Amniotic epithelial cell (primary cell): ENCODE measurements at places on chromosomes 13 and 19.
A peak's percentile ranks its signal among the peaks of the same experiment; 100 is the strongest.

- DNase-seq: no peak
Measured at GRCh38 chr13:78084401-78084800, 165.8 kb upstream of the EDNRB start.

GRCh38 chr13:36282821-36283432 is 14.7 kb downstream of the CCDC169 start:
- peak; percentile 48 for DNase-seq

- peak; percentile 79 for DNase-seq
Measured at GRCh38 chr13:97108530-97108900, 113.6 kb upstream of the MBNL2 start.

GRCh38 chr19:1063030-1063908 is 3.7 kb upstream of the ARHGAP45 start:
- no peak for DNase-seq

DNA sequence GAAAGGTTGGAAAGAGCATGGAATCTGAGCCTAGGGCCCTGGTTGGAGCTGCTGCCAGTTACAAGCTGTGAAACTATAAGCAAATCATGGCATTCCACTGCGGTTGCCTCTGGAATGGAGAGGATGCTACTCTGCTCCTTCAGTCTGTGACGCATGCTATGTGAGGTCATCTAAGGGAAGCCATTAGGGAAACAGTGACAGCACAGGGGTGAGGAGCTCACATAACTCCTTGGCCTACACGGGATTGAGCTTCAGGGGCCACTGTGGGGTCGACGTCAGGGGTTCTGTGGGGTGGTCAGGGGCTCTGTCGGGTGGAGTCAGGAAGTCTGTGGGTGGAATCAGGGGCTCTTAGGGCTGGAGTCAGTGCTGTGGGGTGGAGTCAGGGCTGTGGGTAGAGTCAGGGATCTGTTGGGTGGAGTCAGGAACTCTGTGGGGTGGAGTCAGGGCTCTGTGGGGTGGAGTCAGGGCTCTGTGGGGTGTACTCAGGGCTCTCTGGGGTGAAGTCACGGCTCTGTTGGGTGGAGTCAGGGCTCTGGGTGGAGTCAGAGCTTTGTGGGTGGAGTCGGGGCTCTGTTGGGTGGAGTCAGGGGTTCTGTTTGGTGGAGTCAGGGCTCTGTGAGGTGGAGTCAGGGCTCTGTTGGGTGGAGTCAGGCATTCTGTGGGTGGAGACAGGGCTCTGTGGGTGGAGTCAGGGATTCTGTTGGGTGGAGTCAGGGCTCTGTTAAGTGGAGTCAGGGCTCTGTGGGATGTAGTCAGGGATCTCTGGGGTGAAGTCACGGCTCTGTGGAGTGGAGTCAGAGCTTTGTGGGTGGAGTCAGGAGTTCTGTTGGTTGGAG is 35.8 kb upstream of the MEDAG start:
- DNase-seq: peak; percentile 100

DNA sequence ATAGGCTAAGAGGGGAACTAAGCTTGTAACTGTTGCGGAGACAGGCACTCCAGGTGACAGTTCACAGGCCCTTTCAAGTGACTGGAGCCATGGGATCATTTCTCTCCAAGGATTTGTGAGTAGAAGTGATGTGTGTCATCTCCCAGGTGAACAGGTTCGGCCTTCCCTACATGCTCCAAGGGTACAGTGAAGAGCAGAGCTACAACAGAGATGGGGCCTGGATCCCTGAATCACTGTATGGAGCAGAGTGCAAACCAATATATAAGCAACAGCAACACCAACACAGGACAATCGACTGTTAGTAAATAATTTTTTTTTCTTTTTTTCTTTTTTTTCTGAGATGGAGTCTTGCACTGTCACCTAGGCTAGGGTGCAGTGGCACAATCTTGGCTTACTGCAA is 15.0 kb downstream of the ZSCAN18 start:
- DNase-seq: no peak

GRCh38 chr13:73248711-73249580 is 190.1 kb downstream of the KLF5 start:
- DNase-seq: peak; percentile 8

- no peak for DNase-seq
Measured at GRCh38 chr19:16571822-16572331, 338 bp downstream of the SLC35E1 start.

GRCh38 chr13:101700598-101700997 is 248.1 kb downstream of the ITGBL1 start:
- DNase-seq: no peak

DNA sequence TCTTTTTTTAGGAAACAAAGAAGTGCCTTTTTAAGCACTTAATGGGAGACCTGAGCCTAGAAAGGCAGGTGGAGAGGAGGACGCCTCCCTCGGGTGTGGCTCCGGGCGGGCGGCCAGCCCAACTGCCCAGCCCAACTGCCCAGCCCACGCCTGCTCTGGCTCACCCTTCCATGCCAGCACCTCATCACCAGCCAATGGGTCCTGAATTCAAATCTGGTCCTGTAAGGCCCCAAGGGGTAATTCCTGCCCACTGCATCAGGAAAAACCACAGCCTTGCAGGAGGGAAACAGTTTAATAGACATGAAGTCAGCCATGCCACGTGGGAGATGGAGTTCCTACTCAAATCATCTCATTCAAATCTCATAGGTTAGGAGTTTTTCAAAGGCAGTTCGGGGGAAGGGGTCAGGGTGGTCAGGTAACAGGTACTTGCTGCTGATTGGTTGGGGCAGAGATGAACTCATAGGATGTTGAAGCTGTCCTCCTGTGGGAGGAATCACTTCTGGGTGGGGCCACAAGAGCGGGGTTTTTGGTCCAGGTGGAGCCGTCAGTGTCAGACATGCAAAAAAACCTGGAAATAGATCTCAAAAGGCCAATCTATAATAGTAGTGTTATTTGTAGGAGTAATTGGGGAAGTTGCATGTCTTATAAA is 64.9 kb downstream of the HSPH1 start:
- no peak for DNase-seq

DNA sequence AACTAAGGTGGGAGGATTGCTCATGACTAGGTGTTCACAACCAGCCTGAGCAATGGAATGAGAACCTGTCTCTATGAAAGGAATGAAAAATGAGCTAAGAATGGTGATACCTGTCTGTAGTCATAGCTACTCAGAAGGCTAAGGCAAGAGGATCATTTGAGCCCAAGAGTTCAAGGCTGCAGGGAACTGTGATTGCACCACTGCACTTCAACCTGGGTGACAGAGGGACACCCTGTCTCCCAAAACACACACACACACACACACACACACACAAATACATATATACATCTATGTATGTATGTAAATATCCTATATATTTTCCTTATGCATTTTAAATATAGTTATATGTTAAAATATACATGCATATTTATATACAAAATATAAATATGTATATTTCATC is 7.4 kb upstream of the ZNF433 start:
- no peak for DNase-seq

- DNase-seq: peak; percentile 16
Measured at GRCh38 chr19:58356766-58357480, 3.6 kb upstream of the A1BG start.

DNA sequence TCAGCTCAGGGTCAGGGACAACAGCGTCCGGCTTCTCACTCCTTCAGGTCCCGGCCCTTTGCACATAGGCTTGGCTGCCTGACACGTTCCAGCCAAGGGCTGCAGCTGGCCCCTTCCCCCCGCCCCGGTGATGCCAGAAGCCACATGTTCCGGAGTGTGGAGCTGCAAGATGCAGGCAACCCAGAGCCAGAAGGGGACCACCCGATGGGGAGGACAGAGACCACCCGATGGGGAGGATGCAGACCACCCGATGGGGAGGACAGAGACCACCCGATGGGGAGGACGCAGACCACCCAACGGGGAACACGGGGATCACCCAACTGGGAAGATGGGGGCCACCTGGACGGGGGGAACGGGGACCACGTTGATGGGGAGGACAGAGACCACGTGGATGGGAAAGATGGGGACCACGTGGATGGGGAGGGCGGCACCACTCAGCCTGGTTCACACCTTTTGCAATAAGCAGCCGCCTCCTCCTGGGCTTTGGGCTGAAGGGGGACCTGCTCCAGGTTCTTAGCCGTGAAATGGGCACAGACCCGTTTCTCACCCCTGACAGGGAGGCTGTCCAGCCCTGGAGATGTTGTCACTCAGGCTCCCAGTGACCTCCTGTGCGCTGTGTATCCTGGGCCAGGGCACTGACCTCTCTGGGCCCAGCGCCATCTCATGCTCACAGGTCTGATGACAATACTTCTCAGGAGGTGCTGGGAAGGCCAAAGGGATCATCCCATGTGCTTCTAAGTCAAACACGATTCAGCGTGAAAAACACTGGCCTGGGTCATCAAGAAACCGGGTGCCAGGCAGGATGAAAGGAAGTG is 34.5 kb downstream of the C13orf46 start:
- DNase-seq: no peak

GRCh38 chr13:24680258-24680920 is at the start of gene ATP12A:
ATP12A (plus strand) TSS chr13:24680408; CDS start chr13:24680744, 336 bp downstream.
- no peak for DNase-seq

GRCh38 chr13:81171065-81171647 is 830.2 kb upstream of the SPRY2 start:
- DNase-seq: peak; percentile 3

- DNase-seq: peak; percentile 60
Measured at GRCh38 chr13:94712812-94713560, 641 bp upstream of the SOX21 start.

GRCh38 chr13:114258589-114258988 is 22.8 kb upstream of the UPF3A start:
- no peak for DNase-seq

- DNase-seq: peak; percentile 43
Measured at GRCh38 chr13:75760131-75761021, 124.2 kb downstream of the LMO7 start.

DNA sequence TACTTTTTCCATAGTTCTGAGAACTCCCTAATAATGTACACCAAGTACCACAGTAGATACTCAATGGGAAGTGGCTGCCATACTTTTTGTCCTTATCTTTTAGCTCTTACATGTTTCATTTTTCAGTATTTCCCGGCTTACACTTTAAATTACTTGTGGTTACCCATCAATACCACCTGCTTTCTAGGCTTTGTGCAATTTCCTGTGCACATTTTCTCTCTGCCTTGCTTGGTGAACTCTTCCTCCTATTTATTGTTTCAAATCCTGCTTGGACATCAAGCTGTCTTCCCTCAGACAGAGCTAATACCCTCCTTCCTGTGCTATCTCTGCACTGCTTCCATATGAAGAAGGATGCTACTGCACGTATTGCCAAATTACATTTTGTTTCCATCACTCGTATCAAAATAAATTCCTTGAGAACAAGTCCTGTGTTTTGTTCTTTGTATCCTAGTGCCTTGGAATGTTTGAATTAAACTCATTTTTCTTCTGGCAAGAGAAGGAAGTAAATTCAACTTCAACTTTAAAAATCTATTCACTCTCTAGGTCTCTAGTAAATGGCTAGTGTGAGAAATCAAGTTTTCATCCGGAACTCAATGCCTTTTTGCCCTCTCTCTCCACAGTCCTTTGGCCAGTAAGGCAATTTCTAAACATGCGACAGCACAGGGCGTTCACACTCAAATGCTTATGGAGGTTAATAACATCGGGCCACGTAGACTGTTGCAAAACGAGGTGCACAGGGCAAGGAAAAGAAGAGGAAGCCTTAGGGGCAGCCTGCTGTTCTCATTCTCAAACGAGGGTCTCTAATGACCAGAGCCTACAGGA is 5.6 kb downstream of the ZAR1L start:
- DNase-seq: peak; percentile 17

DNA sequence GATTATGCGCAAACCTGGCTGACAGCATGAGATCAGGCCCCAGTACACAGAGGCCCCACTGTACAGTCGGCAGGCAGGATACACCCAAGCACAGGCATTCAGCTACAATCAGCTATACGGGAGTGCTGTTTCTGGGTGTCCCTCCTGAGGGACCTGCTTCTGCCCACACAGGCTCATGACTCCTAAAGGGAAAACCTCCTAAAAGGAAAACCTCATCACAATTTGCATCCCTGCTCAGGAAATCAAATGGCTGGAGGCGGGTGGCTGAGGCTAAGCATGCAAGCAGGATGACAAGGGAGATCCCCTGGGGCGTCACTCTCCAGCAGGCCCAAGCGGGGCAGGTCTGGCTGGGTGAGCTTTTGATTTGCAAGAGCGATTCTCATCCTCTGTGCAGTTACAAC is 99.8 kb downstream of the CRYL1 start:
- DNase-seq: no peak

GRCh38 chr19:53422551-53422950 is 9.2 kb upstream of the ZNF761 start:
- DNase-seq: no peak

DNA sequence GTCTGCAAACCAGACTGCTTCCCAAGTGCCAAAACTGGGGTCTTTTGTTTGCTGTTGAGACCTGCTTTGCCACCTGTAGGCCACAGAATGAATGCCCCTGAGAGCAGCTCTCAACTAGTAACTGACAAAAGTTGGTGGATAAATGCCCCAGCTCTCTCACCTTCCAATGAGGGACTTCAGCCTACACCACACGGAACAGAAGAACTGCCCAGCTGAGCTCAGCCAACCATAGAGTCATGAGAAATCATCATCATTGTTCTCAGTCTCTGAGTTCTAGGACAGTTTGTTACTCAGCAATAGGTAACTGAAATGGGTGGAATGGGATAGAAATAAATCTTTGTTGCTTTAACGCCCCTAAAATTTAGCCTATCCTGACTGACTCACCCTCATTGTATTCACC is 59.1 kb upstream of the MRI1 start:
- no peak for DNase-seq

DNA sequence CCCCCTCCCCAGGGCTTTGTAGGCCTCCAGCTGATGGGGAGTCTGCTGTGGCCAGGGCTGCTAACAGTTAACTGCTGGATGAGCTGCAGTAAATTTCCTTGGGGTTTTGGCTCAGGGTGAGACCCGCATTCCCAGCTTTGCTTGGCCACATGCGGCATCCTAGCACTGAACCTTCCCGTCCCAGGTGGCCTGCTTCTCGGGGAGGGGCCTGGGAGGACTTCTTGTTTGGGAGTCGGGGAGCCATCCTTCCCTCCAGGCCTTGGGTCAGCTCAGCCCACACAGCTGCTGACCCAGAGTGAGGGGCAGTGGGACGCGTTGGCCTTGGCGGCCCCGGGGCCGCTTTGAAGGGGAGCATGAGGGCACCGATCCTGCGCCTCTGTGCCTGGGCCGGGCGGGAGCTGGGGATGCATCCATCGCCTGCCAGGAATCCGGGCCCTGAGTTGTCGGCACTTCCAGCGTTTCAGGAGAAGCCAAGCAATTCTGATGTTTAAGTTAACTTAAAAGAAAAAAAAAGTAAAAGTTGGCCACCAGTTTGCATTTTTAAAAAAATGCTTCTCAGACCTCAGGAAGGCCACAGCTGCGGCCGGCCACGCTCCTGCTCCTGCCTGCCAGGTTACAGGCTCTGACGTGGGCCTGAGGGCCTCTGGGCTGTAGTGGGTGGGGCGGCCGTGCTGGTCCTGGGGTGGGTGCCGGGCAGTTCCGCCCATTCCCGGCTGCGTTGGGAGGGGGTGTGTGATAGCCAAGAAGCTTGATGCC is 27.7 kb downstream of the CRTC1 start:
- DNase-seq: no peak

GRCh38 chr13:97021241-97021640 is 27.0 kb upstream of the OXGR1 start:
- DNase-seq: no peak

GRCh38 chr13:112943309-112944125 is 25.5 kb upstream of the MCF2L start:
- no peak for DNase-seq
